ENCODE measurements at places on chromosomes 16 and 17.

- DNase-seq = peak; percentile 62
Observed at GRCh38 chr17:70089513-70090148, 14.6 kb downstream of the KCNJ16 start.

DNA sequence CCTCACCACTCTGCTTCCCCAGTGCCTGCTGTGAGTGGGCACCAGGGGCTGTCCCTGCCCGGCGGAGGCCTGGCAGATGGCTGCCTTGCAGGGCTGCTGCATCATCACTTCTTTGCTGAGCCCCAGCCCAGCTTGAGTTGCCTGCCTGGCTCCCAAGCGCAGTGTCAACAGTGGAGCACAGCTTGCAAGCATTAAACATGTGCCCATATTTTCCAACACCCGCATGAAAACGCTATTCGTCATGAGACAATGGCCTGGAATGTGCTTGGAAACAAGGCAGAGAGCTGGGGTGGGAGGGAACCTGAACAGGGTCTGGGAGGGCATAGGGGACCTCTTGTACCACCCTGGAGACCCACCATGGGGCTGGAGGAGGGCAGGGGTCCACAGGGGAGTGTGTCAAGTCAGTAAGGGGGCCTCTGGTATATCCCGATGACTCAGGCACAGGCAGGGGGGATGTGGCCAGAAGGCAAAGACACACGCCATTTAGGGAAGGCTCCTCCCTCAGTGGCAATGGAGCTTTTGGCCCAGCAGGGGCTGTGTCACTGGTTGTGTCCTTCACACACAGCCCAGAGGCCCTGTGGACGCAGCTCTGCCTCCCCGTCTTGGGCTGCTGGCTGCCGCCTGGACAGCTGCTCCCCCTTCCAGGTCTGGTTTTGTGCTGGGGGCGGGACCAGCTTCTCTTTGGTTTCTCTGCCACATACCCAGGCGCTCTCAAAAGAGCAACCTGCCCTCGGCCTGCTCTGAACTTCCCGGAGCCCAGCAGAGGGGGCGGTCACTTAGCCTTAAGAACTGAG, 17.4 kb upstream of the MTSS2 start:
- DNase-seq = no peak

DNA sequence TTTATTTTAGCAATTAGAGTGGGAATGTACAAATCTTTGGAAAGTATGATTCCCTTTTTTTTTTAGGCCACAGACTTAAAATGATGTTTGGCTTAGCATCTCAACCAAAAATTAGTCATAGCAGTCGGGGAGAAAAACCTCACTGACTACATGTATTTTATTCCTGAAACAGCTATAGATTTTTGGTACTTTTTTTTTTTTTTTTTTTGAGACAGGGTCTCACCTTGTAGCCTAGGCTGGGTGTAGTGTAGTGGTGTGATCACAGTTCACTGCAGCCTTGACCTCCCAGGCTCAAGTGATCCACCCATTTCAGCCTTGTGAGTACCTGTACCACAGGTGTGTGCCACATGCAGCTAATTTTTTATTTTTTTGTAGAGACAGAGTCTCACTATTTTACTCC, 23.4 kb downstream of the RNFT1 start:
- DNase-seq = no peak

DNA sequence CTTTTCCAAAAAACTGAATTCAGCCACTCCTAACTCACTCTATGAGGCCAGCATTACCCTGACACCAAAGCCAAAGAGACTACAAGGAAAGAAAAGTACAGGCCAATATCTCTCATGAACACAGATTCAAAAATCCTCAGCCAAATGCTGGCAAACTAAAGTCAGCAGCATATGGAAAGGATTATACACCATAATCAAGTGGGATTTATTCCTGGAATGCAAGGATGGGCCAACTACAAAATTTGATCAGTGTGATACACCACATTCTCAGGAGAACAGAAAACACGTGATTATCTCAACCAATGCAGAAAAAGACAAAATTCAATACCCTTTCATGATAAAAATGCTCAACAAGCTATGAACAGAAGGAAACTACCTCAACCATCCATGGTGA, 7.7 kb upstream of the AATK start:
- no peak for DNase-seq

DNA sequence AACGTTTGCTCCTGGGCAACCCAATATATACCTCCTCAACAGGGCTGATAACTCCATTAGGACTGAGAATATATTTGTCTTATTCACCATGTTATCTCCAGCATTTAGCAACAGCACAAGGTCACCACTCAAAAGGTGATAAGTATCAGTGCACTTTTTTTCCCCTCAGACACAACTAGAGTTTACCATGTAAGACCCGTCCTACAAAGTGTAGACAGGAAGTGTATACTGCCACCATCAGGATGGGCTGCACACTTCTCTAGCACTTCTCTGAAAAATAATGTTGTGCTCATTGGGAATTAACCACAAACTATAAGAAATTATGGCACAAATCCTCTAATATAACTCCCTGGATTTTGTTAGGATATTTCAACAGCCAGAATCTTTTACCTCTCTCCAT, 5.7 kb upstream of the VAT1L start:
- DNase-seq = no peak

- DNase-seq = no peak
Observed at GRCh38 chr17:76024353-76024752, 2.8 kb downstream of the EVPL start.

DNA sequence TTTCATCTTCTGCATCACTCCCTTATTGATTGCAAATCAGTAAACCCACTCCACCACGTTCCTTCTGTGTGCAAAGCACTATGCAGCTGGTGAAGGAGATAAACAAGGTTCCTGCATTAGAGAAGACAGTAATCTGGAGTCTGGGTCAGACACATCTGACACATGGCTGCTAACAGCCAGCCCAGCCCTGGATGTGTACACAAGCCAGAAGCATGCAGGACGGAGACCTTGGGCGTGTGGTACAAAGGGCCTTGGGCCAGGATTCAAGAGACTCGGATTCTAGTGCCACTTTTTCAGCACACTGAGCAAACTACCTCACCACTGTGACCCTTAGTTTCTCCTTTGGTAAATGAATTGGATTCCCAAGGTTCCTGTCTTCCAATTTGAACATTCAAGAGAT, 86.6 kb upstream of the DNAH9 start:
- no peak for DNase-seq

- no peak for DNase-seq
Observed at GRCh38 chr16:57920215-57920879, 50.6 kb downstream of the CNGB1 start.

- peak; percentile 91 for DNase-seq
Observed at GRCh38 chr17:77124192-77124889, 16.4 kb upstream of the SEC14L1 start.

GRCh38 chr17:41131979-41132378, 8.0 kb upstream of the KRTAP4-12 start:
- DNase-seq = peak; percentile 80

DNA sequence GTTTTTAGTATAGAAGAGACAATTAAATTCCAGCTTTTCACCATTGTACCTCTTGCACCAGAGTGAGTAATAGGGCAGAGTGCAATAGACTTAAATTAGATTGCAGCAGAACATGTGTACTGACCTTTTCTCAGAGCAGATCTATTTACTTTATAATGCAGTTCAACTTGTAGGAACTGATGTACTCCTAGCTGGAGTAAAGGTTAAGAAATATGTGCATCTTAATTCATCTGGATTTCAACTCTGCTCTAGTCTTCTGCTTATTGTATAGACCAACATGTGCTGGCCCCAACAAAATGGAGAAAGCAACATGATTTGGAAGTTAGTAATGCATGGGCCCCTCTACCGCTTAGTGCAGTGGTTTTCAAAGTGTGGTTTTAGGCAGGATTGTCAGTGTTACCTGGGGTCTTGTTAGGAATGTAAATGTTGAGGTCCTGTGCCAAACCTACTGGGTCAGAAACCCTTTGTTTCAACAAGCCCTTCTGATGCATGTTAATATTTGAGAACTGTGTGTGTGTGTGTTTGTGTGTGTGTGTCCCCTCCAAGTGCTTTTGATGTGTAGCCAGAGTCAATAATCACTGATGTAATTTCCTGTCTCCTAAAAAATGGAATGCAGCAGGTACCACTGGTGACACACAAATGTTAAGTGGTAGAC, 138.6 kb downstream of the TOX3 start:
- DNase-seq = no peak

- DNase-seq = no peak
Observed at GRCh38 chr17:73679476-73679875, 35.2 kb upstream of the SDK2 start.

DNA sequence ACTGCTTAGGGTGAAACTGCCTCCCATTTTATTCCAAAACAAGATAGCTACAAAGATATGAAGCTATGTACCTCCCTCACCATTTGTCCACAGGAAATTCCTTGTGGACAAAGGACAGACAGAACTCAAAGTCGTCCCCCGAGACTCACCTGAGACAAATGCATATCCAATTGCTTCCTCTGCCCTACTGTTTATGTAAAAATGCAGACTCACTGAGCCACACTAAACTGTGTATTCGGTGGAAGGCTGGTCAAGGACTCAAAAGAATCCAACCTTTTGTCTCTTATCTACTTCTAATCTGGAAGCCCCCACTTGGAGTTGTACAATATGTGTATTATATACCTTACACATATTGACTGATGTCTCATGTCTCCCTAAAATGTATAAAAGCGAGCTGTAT, 288.0 kb upstream of the ERCC4 start:
- no peak for DNase-seq

DNA sequence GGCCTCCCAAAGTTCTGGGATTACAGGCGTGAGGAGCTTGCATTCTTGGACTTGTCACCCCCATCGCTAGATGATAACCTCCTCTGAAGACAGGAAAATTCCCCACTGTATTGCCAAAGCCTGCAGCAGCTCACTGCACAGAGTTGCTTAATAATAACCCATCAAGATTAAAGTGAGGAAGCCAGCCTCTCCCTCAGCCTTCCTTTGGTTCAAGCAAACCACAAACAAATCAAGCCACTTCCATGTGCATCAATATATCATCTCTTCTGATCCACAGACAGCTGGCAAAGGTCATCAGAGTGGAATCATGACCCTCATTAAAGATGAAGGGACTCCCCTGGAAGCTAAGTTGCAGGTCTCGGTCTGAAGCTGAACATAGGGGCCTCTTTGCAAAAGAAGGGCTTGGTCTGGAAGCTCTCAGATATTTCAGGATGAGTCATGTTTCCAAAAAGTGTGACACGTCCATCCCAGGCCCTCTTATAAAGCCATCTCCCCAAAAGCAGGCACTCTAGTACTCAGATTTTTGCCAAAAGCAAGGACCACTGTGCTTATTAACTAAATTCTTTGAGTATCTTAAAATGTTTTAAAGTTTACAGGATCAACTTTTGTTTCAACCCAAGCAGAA, 4.8 kb downstream of the EMP2 start:
- DNase-seq = no peak

DNA sequence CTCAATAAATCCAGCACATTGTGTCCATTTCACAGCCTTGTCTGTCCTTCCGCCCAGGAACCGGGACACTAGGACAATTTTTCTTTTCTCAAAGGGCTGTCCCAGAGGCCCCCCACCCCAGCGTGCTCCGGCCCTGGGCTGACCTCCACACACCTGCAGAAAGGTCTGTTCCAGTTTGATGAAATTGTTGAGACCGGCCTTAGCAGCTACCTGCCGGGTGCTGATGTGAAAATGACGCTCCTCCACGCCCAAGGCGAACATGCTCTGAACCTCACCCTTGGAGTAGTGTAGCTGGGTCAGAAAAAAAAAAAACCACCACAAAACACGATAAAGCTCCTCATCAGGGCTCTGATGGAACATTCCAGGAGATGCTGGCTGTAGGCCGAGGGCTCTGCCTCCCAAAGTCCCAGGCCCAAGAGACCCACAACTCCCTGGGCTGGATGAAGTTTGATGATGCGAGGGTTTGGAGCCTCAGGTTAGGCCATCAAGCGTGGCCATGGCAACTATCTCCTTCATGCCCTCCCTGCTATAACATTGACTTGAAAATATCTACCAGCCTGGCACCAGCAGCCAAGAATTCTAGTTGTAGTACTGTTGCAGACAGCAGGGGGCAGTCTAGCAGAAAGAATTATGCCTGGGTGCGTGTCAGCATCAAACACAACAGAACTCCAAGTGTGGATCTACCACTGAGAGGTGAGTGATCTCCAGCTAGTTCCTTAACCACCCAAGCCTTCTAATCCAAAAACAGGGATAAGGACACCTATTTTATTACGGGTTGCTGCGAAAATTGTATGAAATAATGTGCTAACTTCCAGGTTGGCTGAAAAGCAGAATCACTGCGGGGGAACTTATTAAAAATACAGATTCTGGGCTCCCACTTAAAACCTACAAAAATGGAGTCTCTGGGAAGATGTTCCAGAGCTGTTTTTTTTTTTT, 62.1 kb downstream of the RMI2 start:
- DNase-seq = peak; percentile 72

GRCh38 chr17:20279631-20280030, 187.7 kb downstream of the LGALS9B start:
- DNase-seq = no peak

DNA sequence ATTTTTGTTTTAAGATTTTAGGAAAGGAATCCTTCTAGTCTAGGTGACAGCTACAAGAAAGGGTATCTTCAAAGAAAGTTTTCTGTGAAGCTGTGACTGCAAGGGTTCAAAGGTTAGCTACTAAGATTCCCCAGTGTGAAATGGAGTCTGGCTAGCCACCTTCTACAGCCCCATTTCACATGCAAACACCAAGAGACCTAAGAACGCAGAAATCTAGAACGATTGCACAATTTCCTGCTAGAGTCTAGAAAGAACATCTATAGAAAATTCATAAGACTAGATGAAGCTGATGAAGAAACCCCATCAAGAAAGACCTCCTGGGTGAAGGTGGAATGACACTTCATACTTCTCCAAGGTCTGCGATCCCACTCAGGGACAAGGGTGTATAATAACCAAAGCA, 77.1 kb downstream of the STX8 start:
- DNase-seq = no peak

DNA sequence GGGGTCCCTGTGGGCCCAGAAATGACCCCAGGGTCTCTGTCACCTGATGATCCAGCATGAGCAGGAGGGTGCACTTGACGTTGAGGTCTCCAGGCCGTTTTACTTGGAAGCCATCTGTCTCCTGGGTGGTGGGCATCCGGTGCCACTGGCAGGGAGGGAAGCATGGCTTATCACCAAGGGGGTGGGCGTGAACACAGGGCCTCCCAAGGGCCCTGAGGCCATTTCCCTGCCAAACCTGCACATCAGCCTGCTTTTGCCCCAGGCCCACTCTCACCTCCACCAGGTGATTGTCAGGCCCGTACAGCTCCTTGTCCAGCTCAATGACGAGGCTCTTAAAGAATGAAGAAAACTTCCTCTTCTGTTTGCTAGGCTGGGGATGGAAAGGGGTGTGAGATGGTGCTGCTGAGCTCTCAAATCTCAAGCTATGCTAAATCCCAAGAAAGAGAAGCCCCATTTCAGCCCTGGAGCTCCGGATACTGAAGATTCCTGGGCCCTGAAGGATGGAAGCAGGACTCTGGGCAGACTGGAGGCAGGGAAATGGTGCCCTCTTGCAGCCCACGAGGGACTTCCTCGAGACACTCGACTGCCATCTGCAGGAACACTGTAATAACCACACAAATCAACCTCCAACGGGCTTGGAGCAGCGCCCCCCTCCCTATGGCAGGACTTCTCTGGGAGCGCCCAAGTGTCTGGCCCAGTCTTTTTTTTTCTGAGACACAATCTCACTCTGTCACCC, 7.1 kb upstream of the FTSJ3 start:
- peak; percentile 92 for DNase-seq
